CD4-positive, alpha-beta memory T cell (primary cell): ENCODE measurements at places on chromosomes 7 and 10. TPM values are rescaled to one million over a fixed set of nuclear protein-coding genes. Genes with fewer than 3 reads are reported as not detected.

CYP26C1 gene
- total RNA-seq = 0.20 TPM

NUTM2E gene
- 0.53 TPM for total RNA-seq

IGFBP1 gene
- total RNA-seq = not detected

CALD1 gene
- total RNA-seq = not detected

NRG3 gene
- total RNA-seq = not detected

CFTR gene
- not detected for total RNA-seq

ADRA2A gene
- total RNA-seq = not detected

SPDYE16 gene
- total RNA-seq = 1.1 TPM

DDX56 gene
- 114 TPM for total RNA-seq

POM121C gene
- 85.3 TPM for total RNA-seq

AVPI1 gene
- total RNA-seq = 2.2 TPM

NME8 gene
- total RNA-seq = not detected

C10orf67 gene
- not detected for total RNA-seq
